Mesothelial cell of epicardium (in vitro differentiated cells): ENCODE measurements at places on chromosomes 4 and X. TPM values are rescaled to one million over a fixed set of nuclear protein-coding genes. Genes with fewer than 3 reads are reported as not detected.

- H3K27ac ChIP-seq = peak overlapping the region; percentile 53
- no peaks in the 10 kb centered on the region for H3K36me3 ChIP-seq
- no peak for DNase-seq
- peaks cover 78% of the 10 kb centered on the region for H3K4me1 ChIP-seq
Observed at GRCh38 chr4:139749338-139749737, 83.7 kb downstream of the MGST2 start.

- no peaks in the 10 kb centered on the region for H3K36me3 ChIP-seq
- peak; percentile 74 for DNase-seq
- no peak overlapping the region for H3K4me3 ChIP-seq
- H3K4me1 ChIP-seq = peaks cover 45% of the 10 kb centered on the region
- peaks cover 44% of the 10 kb centered on the region for H3K27me3 ChIP-seq
- no peak overlapping the region for H3K27ac ChIP-seq
Observed at GRCh38 chr4:4875147-4875546, 15.7 kb downstream of the MSX1 start.

ZFYVE28 gene
- 0.38 to 0.51 TPM (median 0.45 TPM) in 3 replicates for total RNA-seq

DNA sequence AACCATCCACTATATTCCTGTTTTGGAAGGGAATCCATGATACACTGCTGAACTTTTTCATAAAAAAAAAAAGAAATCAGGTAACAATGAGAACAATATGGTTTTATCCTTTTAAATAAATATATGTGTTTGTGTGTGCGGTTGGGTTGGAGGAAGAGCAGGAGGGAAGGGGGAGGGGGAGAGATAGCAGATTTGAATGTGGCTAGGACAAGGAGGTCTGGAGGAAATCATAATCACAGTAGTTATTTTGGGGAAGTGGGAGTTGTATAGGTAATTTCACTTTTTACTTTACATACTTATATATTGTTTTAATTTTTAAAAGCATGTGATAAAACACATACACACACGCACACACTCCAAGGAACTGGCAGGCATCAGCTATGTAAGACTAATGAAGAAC is 134.5 kb upstream of the MBNL3 start:
- H3K36me3 ChIP-seq = no peaks in the 10 kb centered on the region
- H3K4me3 ChIP-seq = no peak overlapping the region
- DNase-seq = no peak
- no peak overlapping the region for H3K27ac ChIP-seq
- no peaks in the 10 kb centered on the region for H3K4me1 ChIP-seq

ARSH gene
- total RNA-seq = 0.76 to 1.2 TPM (median 1.1 TPM) in 3 replicates

DNA sequence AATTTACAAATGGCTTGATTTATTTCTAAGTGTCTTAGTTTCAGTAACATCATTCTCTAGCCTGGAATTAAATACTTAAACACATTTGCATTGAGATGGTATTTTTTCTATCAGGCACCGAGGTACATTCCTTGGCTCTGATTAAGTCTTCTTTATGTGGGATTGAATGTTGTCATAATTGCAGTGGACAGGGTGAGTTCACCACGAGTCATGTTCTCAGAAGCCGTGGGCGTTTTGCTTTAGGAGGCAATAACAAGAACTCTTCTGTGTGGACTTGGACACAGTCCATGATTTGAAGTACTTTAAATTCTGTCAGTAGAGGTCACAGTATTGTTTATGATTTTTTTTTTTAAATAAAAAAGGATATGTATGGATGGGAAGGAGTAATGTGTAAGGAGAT is 57.1 kb upstream of the EFHC2 start:
- no peaks in the 10 kb centered on the region for H3K27me3 ChIP-seq
- H3K36me3 ChIP-seq = peaks cover 2% of the 10 kb centered on the region
- peaks cover 6% of the 10 kb centered on the region for H3K4me1 ChIP-seq
- DNase-seq = no peak
- H3K4me3 ChIP-seq = no peak overlapping the region

LONRF3 gene
- 0.97 to 1.6 TPM (median 1.3 TPM) in 3 replicates for total RNA-seq

GRCh38 chr4:138588501-138588900 is 346.4 kb upstream of the SLC7A11 start:
- no peaks in the 10 kb centered on the region for H3K36me3 ChIP-seq
- H3K4me3 ChIP-seq = no peak overlapping the region
- H3K27me3 ChIP-seq = no peaks in the 10 kb centered on the region
- H3K4me1 ChIP-seq = peaks cover 5% of the 10 kb centered on the region

DNA sequence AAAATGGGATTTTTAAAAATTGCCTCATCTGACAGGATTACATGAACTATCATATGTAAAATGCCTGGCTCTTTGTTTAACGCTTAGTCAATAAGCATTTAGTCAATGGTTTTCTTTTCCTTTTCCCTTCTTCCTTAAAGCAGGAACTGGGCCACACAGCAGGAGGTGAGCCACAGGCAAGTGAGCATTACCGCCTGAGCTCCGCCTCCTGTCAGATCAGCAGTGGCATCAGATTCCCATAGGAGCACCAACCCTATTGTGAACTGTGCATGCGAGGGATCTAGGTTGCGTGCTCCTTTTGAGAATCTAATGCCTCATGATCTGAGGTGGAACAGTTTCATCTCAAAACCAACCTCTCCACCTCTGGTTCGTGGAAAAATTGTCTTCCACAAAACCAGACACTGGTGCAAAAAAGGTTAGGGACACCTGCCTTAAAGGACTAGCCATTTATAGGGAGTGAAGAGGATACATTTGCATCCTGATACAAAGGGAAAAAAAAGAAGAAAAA is 306.1 kb downstream of the FBXW7 start:
- H3K27me3 ChIP-seq = no peaks in the 10 kb centered on the region
- DNase-seq = no peak
- no peak overlapping the region for H3K4me3 ChIP-seq

DNA sequence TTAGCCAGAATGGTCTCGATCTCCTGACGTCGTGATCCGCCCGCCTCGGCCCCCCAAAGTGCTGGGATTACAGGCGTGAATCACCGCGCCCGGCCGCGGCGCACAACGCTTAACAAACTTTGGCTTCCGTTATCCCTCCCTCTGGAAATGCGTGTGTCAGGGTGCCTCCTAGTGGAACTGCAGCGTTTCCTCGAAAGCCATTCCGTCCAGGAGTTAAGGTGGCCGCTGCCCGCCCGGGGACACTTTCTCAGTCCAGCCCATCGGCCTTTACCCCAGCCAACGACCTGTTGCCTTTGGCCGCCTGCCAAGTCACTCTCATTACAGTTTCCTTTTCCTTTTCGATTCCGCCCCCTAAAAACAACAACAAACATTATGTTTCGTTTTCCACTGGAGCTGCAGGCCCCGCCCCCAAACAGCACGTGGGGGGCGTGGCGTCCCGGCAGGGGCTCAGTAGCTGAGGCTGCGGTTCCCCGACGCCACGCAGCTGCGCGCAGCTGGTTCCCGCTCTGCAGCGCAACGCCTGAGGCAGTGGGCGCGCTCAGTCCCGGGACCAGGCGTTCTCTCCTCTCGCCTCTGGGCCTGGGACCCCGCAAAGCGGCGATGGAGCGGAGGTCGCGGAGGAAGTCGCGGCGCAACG is at the start of gene HERC5:
HERC5 (plus strand) TSS at position 450 of the 637 bp plus-strand sequence; CDS start at position 601, 151 bp downstream.
- peaks cover 2% of the 10 kb centered on the region for H3K36me3 ChIP-seq
- H3K27me3 ChIP-seq = peaks cover 26% of the 10 kb centered on the region
- peak; percentile 86 for DNase-seq
- peak within 1 kb of the TSS; percentile 94 for H3K27ac ChIP-seq

GRCh38 chr4:139848028-139848427 is 182.4 kb downstream of the MGST2 start:
- DNase-seq = no peak
- H3K4me3 ChIP-seq = no peak overlapping the region
- H3K36me3 ChIP-seq = no peaks in the 10 kb centered on the region
- H3K4me1 ChIP-seq = peaks cover 10% of the 10 kb centered on the region
- H3K27ac ChIP-seq = no peak overlapping the region

- DNase-seq = no peak
- peaks cover 24% of the 10 kb centered on the region for H3K4me1 ChIP-seq
- H3K36me3 ChIP-seq = peaks cover 16% of the 10 kb centered on the region
- H3K27ac ChIP-seq = peak overlapping the region; percentile 5
Observed at GRCh38 chr4:76736414-76736813, 161.5 kb downstream of the SOWAHB start.

ADH1B gene
- total RNA-seq = 0.14 TPM in 1 of 3 replicates, not detected in the others

GRCh38 chr4:69748173-69748572 is 12.2 kb downstream of the SULT1B1 start:
- H3K36me3 ChIP-seq = no peaks in the 10 kb centered on the region
- H3K4me1 ChIP-seq = peaks cover 16% of the 10 kb centered on the region
- H3K27me3 ChIP-seq = no peaks in the 10 kb centered on the region
- no peak overlapping the region for H3K27ac ChIP-seq
- H3K4me3 ChIP-seq = no peak overlapping the region

- H3K36me3 ChIP-seq = no peaks in the 10 kb centered on the region
- DNase-seq = no peak
- peaks cover 27% of the 10 kb centered on the region for H3K27me3 ChIP-seq
- H3K27ac ChIP-seq = no peak overlapping the region
Observed at GRCh38 chr4:10159671-10160070, 43.1 kb upstream of the WDR1 start.

DNA sequence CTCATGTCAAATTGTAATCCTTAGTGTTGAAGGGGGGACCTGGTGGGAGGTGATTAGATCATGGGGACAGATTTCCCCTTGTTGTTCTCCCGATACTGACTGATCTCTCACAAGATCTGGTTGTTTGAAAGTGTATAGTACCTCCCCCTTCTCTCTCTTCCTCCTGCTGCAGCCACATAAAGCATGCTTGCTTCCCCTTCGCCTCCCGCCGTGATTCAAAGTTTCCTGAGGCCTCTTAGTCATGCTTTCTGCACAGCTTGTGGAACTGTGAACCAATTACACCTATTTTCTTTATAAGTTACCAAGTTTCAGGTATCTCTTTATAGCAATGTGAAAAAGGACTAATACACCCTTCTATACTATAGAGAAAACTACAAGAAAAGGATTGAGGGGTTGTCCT is 1170.5 kb upstream of the AGA start:
- peaks cover 7% of the 10 kb centered on the region for H3K4me1 ChIP-seq
- no peaks in the 10 kb centered on the region for H3K27me3 ChIP-seq
- no peaks in the 10 kb centered on the region for H3K36me3 ChIP-seq
- no peak overlapping the region for H3K4me3 ChIP-seq

ARMCX4 gene
- total RNA-seq = 29.0 to 30.8 TPM (median 29.4 TPM) in 3 replicates

MAGED4 gene
- 75.6 to 94.1 TPM (median 80.2 TPM) in 3 replicates for total RNA-seq

GRCh38 chrX:118164138-118164537 is 47.5 kb upstream of the KLHL13 start:
- no peaks in the 10 kb centered on the region for H3K36me3 ChIP-seq
- H3K27me3 ChIP-seq = no peaks in the 10 kb centered on the region
- H3K4me3 ChIP-seq = no peak overlapping the region
- DNase-seq = no peak

- no peaks in the 10 kb centered on the region for H3K27me3 ChIP-seq
- peaks cover 26% of the 10 kb centered on the region for H3K4me1 ChIP-seq
- H3K36me3 ChIP-seq = no peaks in the 10 kb centered on the region
- DNase-seq = no peak
Observed at GRCh38 chrX:45513042-45513441, 312.4 kb upstream of the DIPK2B start.

ADGRA3 gene
- total RNA-seq = 104 to 109 TPM (median 105 TPM) in 3 replicates

DNA sequence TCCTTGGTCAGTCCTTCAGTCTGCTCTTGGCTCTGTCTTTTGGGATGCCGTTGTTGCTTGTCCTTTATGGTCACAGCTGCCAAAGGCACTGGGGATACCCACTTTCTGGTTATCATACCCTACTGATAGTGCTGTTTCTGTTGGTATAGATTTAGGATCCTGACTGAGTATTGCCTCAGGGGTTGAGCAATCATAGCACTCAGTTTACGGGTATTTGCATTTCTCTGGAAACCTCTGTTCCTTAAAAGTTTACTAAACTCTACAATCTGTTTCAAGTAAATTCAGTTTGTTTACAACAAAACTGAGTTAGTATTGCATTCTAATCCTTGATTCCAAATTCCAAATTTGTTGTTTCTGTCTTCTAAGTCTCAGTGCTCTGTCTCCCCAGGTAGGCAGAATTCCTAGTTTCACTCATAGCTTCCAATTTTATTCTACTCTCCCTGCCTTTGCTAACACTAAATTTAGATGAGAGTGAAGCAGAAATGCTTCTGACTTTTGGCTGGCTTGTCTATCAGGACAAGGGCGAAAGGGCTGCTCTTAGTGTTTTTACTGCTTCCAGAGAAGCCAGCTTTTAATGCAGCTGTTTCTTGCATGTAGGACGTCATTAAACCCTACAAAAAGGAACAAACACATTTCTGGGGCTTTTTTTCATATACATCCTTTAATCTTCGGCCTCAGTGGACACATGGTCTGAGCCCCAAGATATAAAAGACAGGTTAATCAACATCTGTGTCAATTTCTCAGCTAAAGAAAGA is 17.2 kb upstream of the TET2 start:
- no peak overlapping the region for H3K27ac ChIP-seq
- H3K4me1 ChIP-seq = peaks cover 14% of the 10 kb centered on the region
- no peaks in the 10 kb centered on the region for H3K36me3 ChIP-seq
- DNase-seq = no peak
- no peak overlapping the region for H3K4me3 ChIP-seq

GPRIN3 gene
- total RNA-seq = 1.4 to 1.6 TPM (median 1.5 TPM) in 3 replicates

DNA sequence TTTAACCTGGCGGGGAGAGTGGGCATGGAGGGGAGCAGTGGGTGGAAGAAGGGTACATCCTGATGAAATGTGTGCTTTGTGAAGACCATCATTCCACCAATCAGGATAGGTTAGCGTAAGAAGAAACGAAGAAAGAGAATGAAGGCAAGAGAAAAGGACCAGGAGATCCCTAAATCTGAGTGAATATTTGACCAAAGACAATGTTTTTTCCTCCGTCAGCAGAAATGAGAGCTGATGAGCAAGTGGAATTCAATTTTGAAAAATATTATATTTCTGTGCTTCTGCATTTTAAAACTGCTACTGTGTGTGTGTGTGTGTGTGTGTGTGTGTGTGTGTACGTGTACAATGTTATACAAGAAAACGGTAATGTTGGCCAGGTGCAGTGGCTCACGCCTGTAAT is 58.3 kb upstream of the NOCT start:
- peaks cover 7% of the 10 kb centered on the region for H3K4me1 ChIP-seq
- no peaks in the 10 kb centered on the region for H3K27me3 ChIP-seq
- no peak overlapping the region for H3K27ac ChIP-seq
- H3K36me3 ChIP-seq = no peaks in the 10 kb centered on the region
- no peak overlapping the region for H3K4me3 ChIP-seq

RRH gene
- total RNA-seq = 0.29 to 0.45 TPM (median 0.40 TPM) in 3 replicates

DNA sequence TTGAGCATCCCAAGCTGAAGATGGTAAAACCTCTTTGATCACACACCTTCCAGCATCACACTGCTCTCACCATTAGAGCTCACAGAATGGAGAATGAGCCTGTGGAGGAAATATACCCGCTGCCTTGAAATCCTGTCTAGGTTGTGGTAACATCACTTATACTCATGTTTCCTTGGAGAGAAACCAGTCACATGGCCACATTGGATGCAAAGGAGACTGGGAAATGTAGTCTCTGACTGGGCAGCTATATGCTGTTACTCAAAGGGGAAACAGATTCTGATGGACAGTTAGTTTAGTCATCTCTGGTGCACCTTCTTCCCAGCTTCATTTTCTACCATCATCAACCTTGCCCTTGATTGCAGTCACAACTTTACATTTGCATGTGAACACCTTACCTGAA is 286.3 kb downstream of the ANKRD50 start:
- H3K36me3 ChIP-seq = no peaks in the 10 kb centered on the region
- peaks cover 30% of the 10 kb centered on the region for H3K4me1 ChIP-seq
- no peaks in the 10 kb centered on the region for H3K27me3 ChIP-seq
- DNase-seq = no peak
- H3K4me3 ChIP-seq = no peak overlapping the region

- H3K27me3 ChIP-seq = no peaks in the 10 kb centered on the region
- no peaks in the 10 kb centered on the region for H3K4me1 ChIP-seq
- no peak overlapping the region for H3K27ac ChIP-seq
- H3K36me3 ChIP-seq = no peaks in the 10 kb centered on the region
Observed at GRCh38 chr4:14272206-14272605, 644.7 kb upstream of the BOD1L1 start.

- no peak overlapping the region for H3K4me3 ChIP-seq
- H3K27ac ChIP-seq = no peak overlapping the region
- DNase-seq = no peak
- no peaks in the 10 kb centered on the region for H3K4me1 ChIP-seq
Observed at GRCh38 chrX:15882704-15883539, 28.3 kb upstream of the AP1S2 start.
